Activated CD8-positive, alpha-beta memory T cell treated with anti-CD3 and anti-CD28 coated beads, Interleukin-2, amount 10 ng/mL, durations not matched to agents 7 days and 5 days (primary cell): ENCODE measurements at places on chromosomes 7 and 10.

DNA sequence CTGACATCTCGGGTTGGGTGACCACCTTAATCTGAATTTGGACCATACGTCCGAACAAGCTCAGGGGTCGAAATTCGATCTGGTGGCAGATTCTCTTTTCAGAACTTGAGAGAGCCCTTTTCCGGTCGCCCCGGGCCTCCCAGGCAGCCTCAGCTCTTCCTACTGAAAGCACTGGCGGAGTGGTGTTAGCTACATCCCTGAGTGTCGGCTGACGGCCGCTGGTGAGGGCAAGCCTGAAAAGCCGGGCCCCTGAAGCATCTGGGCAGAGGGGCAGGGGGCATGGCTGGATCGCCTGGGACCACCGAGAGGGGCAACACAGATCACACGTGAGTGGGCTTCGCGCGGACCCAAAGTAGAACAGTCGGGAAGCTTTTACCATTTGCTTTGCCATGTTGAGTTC is 116.1 kb downstream of the SMURF1 start:
- no peaks in the 10 kb centered on the region for H3K27me3 ChIP-seq
- H3K36me3 ChIP-seq, result peaks cover 11% of the 10 kb centered on the region
- H3K4me1 ChIP-seq, result no peaks in the 10 kb centered on the region
- H3K27ac ChIP-seq, result no peak overlapping the region

- H3K36me3 ChIP-seq, result peaks cover 25% of the 10 kb centered on the region
- H3K4me3 ChIP-seq, result no peak overlapping the region
- peaks cover 14% of the 10 kb centered on the region for H3K4me1 ChIP-seq
- H3K27ac ChIP-seq, result peak overlapping the region; percentile 9
- H3K27me3 ChIP-seq, result no peaks in the 10 kb centered on the region
These were observed 21.0 kb downstream of the ACTA2 start for GRCh38 chr10:88931548-88931947.

DNA sequence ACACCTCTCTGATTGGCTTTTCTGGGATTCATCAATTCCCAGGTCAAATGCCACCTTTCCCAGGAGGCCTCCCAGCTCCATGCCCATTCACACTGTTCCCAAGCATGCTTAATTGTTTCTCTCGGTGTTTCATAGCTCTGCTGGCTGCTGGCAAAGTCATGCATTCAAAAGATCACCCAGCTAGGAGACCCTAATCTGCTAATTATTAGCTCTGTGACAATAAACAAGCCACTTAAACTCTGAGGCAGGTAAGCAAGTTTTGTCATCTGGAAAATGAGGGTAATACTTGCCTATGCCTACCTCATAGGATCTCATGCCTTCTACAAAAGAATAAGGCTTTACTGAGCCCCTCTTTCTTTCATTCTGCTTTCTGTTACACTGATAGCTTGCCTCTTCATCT is 828 bp upstream of the KEL start:
- H3K27me3 ChIP-seq, result peaks cover 22% of the 10 kb centered on the region
- no peak for DNase-seq
- H3K4me3 ChIP-seq, result no peak overlapping the region
- H3K27ac ChIP-seq, result no peak overlapping the region

- H3K4me3 ChIP-seq, result no peak overlapping the region
- no peak overlapping the region for H3K27ac ChIP-seq
- no peak for DNase-seq
- H3K27me3 ChIP-seq, result no peaks in the 10 kb centered on the region
These were observed 566.4 kb downstream of the GFRA1 start for GRCh38 chr10:115706488-115707076.
